ENCODE measurements at places on chromosomes 16 and 17.

DNA sequence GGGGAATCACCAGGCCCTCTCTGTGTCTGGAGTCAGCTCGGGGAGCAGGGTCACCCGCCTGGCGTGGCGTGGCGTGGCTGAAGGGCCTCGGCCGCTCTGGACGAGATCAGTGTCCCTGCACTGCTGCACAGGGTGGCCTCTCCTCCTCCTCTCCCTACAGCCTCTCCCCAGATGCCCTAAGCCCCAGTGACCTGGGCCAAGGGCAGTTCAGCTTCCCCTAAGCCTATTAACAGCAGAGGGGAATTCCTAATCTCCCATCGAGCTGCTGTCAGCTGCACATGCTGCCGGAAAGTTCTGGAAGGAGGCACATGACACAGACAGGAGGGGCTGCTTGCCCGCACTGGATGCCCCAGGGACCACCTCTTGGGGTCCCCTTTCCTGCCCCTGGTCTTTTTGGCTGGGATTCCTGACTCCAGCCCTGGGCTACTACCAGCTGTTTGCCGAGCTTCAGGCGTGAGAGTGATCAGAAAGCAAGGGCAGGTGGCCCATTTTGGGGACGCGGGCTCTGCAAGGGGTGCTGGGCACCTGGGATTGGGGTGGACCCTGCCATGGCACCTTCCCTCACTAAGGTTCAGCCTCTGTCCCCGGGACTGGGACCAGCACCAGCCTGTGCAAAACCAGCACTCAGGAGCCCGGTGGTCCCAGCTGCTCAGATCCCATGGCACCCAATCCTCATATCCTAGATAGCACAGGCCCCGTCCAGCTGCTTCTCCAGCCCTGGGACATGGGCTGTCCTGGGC, 794 bp downstream of the PDE6G start:
- H3K27me3 ChIP-seq: peaks cover 3% of the 10 kb centered on the region
- no peak overlapping the region for H3K4me3 ChIP-seq
- no peak for DNase-seq
- peaks cover 32% of the 10 kb centered on the region for H3K4me1 ChIP-seq
- no peaks in the 10 kb centered on the region for H3K36me3 ChIP-seq

GRCh38 chr17:28357061-28357900, at the start of gene POLDIP2:
POLDIP2 (minus strand) TSS chr17:28357527; CDS start chr17:28357448, 79 bp downstream.
- H3K4me3 ChIP-seq: peak within 1 kb of the TSS; percentile 95
- no peaks in the 10 kb centered on the region for H3K27me3 ChIP-seq
- peaks cover 22% of the 10 kb centered on the region for H3K4me1 ChIP-seq
- H3K36me3 ChIP-seq: peaks cover 46% of the 10 kb centered on the region
- peak; percentile 94 for DNase-seq

DNA sequence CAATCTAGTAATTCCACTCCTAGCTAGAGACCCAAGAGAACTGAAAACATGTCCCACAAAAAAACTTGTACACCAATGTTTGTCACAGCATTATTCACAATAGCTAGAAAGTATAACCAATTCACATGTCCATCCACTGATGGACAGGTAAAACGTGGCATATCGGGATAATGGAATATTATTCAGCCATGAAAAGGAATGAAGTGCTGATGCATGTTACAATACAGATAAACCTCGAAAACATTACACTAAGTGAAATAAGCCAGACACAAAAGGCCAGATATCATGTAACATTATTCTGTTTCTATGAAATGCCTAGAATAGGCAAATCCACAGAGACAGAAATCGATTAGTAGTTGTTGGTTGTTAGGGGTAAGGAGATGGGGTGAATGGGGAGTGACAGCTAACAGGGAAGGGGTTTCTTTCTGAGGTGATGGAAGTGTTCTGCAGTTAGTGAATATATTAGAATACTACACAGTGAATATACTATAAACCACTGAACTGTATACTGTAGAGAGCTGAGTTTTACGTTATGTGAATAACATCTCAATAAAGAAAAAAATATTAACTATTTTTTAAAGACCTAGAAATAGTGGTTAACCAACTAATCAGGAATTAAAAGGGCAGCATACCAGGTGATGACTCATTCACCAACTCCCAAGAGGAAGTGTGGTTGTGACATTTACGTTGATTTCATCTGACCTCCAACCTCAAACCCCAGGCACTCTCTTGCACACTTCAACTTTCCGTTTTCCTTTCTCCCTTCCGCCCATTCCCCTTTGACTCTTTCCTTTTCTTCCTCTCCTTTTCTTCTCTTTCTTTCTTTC, 48.6 kb downstream of the GAS7 start:
- peaks cover 11% of the 10 kb centered on the region for H3K4me1 ChIP-seq
- H3K4me3 ChIP-seq: no peak overlapping the region
- no peak overlapping the region for H3K27ac ChIP-seq
- H3K36me3 ChIP-seq: no peaks in the 10 kb centered on the region

- H3K27me3 ChIP-seq: peaks cover 5% of the 10 kb centered on the region
- peaks cover 46% of the 10 kb centered on the region for H3K4me1 ChIP-seq
- H3K27ac ChIP-seq: no peak overlapping the region
- no peak for DNase-seq
- H3K4me3 ChIP-seq: no peak overlapping the region
- no peaks in the 10 kb centered on the region for H3K36me3 ChIP-seq
Observed at GRCh38 chr16:74736531-74737157, 36.0 kb upstream of the MLKL start.

DNA sequence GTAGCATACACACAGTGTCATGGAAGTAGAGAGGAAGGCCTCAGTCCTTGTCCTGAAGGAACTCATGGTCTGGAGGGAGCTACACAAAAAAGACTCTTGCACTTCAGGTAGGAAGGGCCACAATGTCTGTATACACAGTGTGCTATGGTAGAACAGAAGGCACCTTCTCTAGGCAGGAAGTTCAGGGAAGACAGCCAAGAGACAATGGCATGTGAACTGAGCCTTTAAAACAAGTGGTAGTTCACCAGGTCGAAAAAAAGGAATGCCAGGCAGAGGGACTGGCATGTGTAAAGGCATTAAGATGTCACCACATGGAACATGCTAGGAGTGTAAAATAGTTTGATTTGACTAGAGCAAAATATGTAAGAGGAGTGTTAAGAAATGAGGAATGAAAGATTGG, 9.7 kb downstream of the GNAO1 start:
- H3K27me3 ChIP-seq: peaks cover 14% of the 10 kb centered on the region
- H3K4me1 ChIP-seq: peaks cover 24% of the 10 kb centered on the region
- H3K4me3 ChIP-seq: no peak overlapping the region
- no peak for DNase-seq

DNA sequence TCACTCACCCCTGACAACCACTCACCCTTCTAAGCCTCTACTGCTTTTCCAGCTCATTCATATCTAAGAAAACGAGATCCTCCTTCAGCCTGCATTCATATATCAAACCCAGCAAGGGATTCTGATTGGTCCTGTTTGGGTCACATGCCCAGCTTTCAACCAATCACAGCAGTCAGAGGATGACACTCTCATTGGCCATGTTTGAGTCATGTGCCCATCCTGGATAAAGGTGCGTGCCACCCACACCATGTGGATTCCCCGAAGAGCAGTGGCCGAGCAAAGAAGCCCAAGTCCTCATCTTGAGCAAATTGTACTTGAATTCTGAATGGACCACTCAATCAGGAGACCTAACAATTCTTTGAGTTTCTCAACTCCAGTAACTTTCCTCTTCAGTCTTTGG, 45.0 kb downstream of the SCNN1G start:
- H3K27me3 ChIP-seq: peaks cover 13% of the 10 kb centered on the region
- H3K4me1 ChIP-seq: no peaks in the 10 kb centered on the region
- H3K27ac ChIP-seq: no peak overlapping the region

DNA sequence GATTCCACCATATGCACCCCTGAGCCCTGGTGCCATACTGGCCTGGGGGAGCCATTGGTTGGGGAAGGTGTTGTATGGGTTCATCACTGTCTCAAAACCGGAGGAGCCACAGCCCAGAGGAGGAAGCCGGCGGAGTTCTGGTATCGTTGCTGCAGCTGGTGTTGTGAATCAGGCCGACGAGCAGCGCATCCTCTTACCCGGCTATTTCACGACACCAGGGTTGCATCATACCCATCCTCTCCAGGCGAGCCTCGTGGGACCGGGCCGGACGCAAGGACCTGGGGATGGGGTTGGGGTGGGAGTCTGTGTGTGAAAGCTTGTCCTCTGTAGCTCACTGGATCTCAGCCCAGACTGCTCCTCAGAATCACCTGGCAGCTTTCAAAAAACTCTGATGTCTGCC, 6.6 kb upstream of the SLC12A3 start:
- DNase-seq: no peak
- no peak overlapping the region for H3K4me3 ChIP-seq
- no peak overlapping the region for H3K27ac ChIP-seq
- no peaks in the 10 kb centered on the region for H3K36me3 ChIP-seq
- H3K4me1 ChIP-seq: peaks cover 43% of the 10 kb centered on the region
- H3K27me3 ChIP-seq: no peaks in the 10 kb centered on the region

- DNase-seq: no peak
- peaks cover 65% of the 10 kb centered on the region for H3K4me1 ChIP-seq
- H3K36me3 ChIP-seq: peaks cover 41% of the 10 kb centered on the region
- H3K4me3 ChIP-seq: no peak overlapping the region
Observed at GRCh38 chr16:8887952-8888560, 5.9 kb downstream of the LITAFD start.

DNA sequence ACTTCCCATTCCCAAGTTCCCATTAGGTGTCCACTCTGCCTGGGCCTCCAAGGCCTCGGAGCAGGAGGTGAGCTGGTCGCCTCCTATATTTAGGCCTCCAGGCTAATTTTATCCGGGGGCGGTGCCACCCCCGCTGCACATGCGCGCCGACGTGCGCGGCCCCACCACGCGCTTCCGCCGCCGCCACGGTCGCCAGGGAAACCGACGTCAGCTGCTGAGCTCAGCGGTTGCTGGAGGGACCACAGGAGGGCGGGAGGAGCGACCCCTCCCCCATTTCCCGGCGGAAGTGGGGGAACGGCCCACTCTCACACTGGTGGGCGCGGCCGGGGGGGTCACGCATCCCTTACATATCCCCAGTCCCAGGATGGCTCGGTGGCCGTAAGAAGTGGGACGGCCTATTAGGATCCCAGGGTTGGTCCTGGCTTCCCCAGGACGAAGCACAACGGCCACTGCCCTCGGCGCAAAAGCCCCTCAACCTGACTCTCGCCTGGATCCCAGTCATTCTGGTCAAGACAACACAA, 1.0 kb downstream of the PER1 start:
- H3K36me3 ChIP-seq: peaks cover 25% of the 10 kb centered on the region
- DNase-seq: peak; percentile 85
- H3K27me3 ChIP-seq: no peaks in the 10 kb centered on the region
- peaks cover 12% of the 10 kb centered on the region for H3K4me1 ChIP-seq

GRCh38 chr17:10286324-10286723, 86.5 kb downstream of the MYH13 start:
- no peak overlapping the region for H3K4me3 ChIP-seq
- no peak overlapping the region for H3K27ac ChIP-seq
- H3K4me1 ChIP-seq: no peaks in the 10 kb centered on the region

DNA sequence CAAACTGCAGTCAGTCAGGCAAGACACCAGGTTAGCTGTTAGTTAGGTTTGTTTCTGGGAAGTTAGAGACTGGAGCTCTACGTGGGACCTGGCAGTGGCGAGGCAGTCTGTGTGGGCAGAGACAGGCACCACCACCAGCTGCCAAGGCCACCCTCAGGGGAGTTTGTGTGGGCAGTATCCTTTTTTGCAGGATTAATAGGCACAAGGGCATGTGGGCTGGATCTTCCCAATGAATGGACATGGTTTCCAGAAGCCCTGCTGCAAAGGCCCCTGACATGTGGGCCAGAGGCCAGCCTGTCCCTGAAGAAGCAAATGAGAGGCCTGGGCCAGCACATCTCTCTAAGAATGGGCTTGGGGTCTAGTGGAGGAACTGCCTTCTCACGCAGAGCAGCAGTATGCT, 19.2 kb upstream of the SREBF1 start:
- H3K36me3 ChIP-seq: no peaks in the 10 kb centered on the region
- H3K27ac ChIP-seq: no peak overlapping the region

- peak; percentile 81 for DNase-seq
- no peak overlapping the region for H3K27ac ChIP-seq
- peaks cover 19% of the 10 kb centered on the region for H3K4me1 ChIP-seq
- H3K27me3 ChIP-seq: no peaks in the 10 kb centered on the region
Observed at GRCh38 chr17:78176548-78177025, 8.2 kb downstream of the SYNGR2 start.

DNA sequence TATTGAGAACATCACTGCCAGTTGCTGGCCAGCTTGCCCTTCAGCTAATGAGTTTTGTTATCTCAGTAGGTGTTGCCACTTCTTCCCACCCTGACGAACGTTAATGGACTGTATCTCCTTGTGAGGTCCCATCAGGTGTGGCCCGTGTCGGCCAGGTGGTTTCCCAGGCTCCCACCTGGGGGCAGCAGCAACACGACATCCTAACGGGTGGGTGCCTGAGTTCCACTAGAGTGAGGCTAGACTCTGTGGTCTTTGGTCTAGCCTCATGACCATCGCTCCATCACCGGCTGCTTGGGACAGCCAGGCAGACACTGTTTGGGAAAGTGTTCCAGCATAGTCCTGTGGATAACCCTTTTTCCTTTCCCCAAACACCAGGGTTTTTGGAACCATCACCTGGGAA, 45.6 kb upstream of the LCMT1 start:
- DNase-seq: no peak
- H3K4me3 ChIP-seq: peak overlapping the region; percentile 75
- no peak overlapping the region for H3K27ac ChIP-seq

DNA sequence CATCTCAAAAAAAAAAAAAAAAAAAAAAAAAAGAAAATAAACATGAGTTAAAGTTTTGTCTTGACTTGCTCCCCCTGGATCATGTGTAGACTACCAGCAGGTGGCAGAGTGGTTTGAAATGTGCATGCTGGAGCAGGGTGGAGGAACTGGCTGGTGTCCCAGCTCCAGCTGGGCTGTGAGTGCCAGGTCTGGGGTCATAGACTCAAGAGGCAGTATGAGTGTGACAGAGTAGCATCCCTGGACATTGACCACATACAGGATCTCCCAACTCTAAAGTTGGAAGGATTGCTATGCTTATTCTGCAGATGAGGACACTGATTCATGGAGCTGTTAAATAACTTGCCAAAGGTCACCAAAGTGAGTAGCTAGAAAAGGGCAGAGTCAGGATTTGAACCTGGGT, 198.0 kb upstream of the MPHOSPH6 start:
- DNase-seq: peak; percentile 12
- peaks cover 11% of the 10 kb centered on the region for H3K27me3 ChIP-seq
- no peaks in the 10 kb centered on the region for H3K36me3 ChIP-seq

GRCh38 chr16:76389126-76389525, 111.9 kb downstream of the CNTNAP4 start:
- no peak overlapping the region for H3K27ac ChIP-seq
- H3K4me1 ChIP-seq: peaks cover 10% of the 10 kb centered on the region
- H3K36me3 ChIP-seq: no peaks in the 10 kb centered on the region
- no peak overlapping the region for H3K4me3 ChIP-seq
- no peak for DNase-seq

DNA sequence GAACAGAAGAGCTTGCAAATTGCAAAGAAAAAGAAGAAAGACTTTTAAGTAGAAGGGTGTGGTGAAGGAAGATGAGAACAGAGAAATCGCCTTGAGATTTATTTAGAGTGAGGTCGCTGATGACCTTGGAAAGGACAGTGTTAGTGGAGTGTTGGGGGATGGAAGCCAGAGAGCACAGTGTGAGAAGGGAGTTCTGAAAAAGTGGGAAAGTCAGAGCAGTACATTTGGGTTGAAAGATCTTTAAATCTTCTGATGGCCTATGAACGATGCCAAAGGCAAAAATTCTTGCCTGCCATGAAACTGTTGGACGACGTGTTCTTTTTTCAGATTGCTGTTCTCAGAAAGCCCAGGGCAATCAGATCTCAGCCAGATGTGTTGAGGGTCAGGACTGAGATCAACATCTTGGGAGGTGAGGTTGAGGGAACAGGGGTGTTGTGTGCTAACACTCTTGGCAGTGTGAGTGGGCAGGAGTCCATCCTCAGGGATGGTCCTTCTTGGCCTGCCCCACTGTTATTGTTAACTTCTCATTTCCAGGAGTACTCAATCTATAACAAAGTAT, 330.1 kb downstream of the MAP2K6 start:
- no peak for DNase-seq
- H3K27me3 ChIP-seq: peaks cover 8% of the 10 kb centered on the region
- no peak overlapping the region for H3K4me3 ChIP-seq
- H3K4me1 ChIP-seq: no peaks in the 10 kb centered on the region

All from nephron progenitor cell (in vitro differentiated cells).